ENCODE measurements at places on chromosomes 4 and X. TPM values are rescaled to one million over a fixed set of nuclear protein-coding genes. Genes with fewer than 3 reads are reported as not detected.

DNA sequence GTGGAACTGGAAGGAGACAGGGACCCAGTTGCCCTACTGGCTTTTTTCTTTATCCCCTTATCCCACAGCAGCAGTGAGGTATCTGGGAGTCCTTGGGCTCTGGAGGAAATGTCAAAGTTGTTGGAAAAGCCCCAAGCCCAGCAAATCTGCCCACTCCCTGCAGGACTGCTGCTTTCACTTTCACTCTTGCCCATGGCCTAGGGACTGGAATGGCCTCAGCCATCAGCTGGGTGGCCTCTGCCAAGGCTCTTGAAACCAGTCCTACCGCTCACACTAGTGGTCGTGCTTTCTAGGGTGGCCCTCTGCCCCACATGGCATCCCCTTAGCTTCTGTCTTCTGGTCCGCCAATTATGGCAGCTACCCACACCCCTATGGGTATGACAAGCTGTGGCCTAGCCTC, 9.7 kb upstream of the RHOXF1 start:
- peak; percentile 29 for DNase-seq

- no peak for DNase-seq
Measured at GRCh38 chr4:147813973-147814372, 82.1 kb downstream of the ARHGAP10 start.

- no peak for DNase-seq
Measured at GRCh38 chr4:183807420-183808096, 97.5 kb upstream of the STOX2 start.

DNA sequence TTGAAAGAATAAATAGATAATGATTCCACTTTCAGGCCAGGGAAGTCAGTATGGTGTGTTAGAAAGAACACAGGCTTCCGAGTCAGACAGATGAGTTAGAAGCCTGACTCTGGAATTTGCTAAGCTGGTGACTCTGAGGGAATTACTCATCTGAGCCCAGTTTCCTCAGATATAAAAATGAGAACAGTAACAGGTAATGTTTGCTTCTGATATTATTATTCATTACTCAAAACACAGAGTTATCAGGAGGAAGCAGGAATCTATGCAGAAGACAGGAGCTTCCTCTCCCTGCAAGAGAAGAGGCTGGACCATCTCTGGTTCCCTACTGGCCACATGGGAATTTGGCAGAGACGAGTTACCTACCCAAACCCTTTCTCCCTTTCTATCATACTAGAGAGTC, 163.1 kb downstream of the EVC2 start:
- no peak for DNase-seq

- no peak for DNase-seq
Measured at GRCh38 chrX:55663584-55663983, 40.4 kb downstream of the FOXR2 start.

- peak; percentile 30 for DNase-seq
Measured at GRCh38 chr4:978957-979701, 5.8 kb upstream of the DGKQ start.

DNA sequence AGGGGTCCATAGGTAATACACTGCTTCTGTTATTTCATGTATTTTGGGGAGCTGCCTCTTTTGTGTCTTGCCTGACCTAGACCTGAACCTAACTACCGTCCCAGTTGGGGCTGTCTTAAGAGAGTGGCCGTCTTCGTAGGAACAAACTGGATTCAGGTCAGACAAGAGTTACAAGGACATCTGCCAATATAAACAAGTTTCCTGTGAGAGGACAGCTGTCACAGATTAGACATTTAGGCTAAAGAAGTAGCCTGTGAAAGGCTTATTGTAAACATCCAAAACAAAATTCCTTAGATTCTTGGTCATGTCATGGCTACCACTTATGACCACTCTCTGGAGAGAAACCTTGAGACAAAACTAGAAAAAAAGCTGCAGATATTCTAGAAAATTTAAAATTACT, 797.6 kb upstream of the AADAT start:
- no peak for DNase-seq

DNA sequence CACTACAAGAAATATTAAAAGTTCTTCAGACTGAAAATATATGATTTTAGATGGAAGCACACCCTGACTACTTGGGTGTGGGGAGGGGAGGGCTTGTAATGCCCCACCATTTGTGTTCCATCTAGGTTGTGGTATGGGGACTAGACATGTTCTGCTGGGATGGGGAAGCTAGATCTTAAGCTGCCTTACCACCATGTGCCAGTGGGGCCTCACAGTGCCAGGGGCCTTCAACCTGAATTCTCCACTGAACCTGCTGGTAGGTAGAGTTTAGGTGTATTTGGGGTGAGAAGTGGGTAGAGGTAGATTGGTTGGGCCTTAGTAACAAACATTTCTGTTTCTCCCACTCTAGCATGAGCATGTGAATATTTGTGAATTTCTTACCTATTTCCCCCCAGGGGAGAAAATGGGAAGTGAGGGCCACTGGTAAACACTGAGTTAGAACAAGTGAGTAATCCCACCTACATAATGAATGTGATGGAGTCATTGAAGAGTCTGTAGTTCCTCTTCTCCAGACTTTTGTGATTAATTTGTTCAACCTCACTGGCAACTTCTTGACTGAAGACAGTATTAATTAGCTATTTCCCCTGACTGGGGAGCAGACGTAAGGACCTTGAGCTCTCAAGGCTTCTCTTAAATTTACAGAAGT, 44.0 kb downstream of the BRCC3 start:
- DNase-seq, result no peak

DNA sequence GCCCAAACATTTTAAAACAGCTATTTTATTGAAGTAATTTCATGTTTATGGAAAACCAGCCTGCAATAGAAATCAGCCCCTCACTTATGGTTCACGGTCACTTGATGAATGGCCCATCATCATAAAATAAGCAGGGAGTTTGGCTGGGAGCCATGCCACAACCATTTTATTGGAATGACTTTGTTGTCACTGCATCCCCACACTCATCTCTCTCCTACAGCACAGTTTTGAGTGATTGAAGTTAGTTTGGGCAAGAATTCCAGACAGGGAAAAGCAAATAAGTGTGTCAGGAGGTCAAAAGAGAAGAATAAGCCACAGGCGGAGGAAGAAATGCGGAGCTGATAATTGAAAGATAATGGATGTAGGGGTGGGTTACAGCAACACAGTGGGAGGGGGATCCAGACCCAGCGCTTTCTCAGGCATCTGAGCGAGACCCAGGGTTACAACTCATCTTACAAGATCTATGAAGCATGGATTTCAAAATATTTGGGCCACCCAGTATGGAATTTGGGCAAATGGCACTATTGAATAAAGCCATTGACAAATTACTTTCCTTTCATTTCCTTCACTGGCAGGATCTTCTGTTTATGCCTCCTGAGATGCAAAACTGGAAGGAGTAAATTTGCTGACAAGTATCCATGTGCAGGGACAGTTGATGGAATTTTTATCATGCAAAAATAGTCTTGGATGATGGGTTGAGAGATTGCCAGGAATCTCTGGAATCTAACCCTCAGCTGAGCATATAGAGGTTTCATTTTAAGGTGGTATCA, 100.8 kb downstream of the SHROOM3 start:
- DNase-seq, result peak; percentile 59

- no peak for DNase-seq
Measured at GRCh38 chr4:158157412-158157811, 15.4 kb downstream of the GASK1B start.

DNA sequence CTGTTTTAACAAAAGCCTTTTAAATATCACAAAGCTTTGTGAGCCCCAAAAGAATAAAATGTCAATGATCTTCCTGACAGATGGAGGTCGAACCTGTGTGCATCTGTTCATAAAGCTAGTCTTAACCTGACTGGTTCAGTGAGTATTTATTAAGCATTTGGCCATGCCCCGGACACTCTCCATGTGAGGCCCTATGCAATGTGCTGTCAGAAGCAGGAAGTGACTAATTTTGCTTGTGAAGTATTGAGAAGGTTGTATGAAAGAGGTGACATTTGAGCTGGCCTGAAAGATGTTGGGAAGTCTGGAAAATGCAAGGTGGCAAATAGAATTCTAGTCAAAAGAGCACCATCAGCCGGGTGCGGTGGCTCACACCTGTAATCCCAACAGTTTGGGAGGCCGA, 171.4 kb downstream of the MSL3 start:
- peak; percentile 2 for DNase-seq

GRCh38 chrX:9369802-9370291, 95.0 kb upstream of the TBL1X start:
- DNase-seq, result no peak

GRCh38 chr4:185761352-185762235, 50.4 kb downstream of the SORBS2 start:
- DNase-seq, result no peak

DNA sequence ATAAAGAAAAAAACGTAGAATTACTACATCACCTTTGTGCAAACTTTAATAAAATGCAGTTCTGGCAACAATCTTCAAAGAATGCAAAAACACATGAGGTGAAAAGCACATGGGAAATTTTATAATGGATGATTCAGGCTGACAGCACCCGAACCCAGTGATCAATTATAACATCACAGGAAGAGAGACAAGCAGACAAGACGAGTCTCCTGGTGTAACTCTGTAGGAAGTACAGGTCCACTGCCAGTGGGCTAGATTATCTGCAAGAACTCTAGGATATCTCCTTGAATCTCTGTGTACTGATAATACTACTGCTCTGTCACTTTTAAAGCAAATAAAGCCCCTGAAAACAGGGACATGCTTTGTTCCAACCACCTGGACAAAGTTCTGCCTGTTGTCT, 58.9 kb upstream of the NXF3 start:
- no peak for DNase-seq

DNA sequence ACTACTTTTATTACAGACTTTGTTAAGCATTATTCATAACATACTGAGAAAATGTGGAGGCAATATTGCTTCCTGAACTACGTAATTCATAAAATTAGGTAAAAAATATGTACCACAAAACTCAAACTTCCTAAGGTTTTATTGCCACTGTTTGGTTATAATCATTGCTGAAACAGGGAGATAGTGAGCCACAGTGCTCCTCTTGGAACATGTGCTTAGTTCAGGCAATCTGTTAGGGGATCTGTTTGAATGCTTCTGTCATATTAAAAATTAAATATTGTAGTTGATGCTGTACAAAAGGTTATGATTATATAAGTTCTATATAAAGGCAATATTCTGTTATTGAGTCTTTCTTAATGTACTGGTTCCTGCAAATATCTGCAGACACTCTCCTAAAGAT, 480.7 kb downstream of the GRXCR1 start:
- no peak for DNase-seq

GRCh38 chr4:100087743-100088142, 102.5 kb downstream of the DDIT4L start:
- DNase-seq, result no peak

DNA sequence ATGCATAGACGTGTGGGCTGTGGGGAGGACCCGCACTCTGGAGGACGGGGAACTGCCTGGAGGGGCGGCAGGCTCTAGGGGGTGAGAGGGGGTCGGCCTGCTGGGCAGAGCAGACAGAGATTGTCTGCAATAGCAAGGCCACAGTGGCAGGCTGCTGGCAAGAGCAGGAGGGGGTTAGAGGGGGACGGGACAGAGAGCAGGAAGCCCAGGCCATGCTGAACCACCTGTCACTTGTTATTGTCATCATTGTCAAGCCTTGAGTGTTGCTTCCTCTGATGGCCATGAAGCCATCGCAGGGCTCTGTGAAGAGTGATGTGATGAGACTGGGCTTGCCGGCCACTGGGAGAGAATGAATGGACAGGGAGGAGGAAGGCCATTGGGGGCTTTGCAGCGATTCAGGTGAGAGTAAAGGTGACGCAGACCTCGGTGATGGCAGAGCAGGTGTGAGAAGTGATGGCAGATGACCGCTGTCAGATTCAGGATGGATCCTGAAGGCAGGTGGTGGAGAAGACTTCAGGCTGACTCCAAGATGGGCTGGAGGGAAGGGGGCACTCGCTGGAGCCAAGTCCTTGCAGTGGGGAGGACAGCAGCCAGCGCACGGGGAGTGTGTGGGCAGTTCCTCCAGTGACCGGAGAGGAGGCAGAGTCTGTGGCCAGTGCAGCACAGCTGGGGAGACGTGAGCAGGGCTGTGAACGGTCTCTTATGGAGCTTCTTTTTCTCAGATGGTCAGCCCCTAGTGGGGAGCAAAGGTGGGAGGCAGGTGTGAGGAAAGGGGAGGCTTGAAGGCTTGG, 43.6 kb downstream of the HTT-AS start:
- no peak for DNase-seq

GRCh38 chrX:13938051-13938828, 91.5 kb downstream of the GEMIN8 start:
- DNase-seq, result peak; percentile 5

DNA sequence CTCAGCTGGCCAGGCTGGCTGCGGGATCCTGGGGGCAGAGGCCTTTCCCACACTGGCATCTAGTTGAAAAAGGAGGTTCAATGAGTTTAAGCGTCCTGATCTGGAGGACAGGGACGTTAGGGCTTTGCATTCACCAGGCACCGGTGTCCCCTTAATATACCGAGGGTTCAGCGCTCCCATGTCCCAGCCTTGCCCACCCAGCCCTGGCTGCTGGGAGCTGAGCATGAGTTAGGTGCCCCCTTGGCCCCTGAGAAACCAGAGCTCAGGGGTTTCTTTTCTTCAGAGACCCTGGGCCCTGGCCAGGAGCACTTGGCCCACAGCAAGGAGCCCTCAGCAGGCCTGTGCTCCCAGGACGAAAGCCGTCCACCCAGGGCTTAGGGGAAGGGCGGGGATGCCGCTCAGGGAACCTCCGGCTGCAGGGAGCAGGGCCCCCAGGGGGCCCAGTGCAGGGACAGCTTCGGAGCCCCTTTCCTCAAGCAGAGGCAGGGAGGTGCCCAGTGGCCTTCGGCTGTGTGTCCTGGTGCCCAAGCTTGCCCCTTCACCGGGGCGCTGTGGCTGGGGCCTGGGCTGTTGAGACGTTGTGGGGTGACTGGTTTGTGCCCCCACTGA, 20.9 kb upstream of the DUSP9 start:
- no peak for DNase-seq

GRCh38 chrX:76862509-76862908, 435.0 kb downstream of the MAGEE1 start:
- DNase-seq, result no peak

- DNase-seq, result no peak
Measured at GRCh38 chr4:107823870-107824349, 822 bp upstream of the SGMS2 start.

- DNase-seq, result no peak
Measured at GRCh38 chr4:110172972-110173371, 25.4 kb downstream of the ELOVL6 start.

GRCh38 chr4:110152386-110152785, 46.0 kb downstream of the ELOVL6 start:
- no peak for DNase-seq

MAGEA8 gene
- total RNA-seq, result not detected

RBM47 gene
- total RNA-seq, result 3.7 TPM

ITIH6 gene
- total RNA-seq, result not detected

CEP135 gene
- total RNA-seq, result 5.4 TPM

CPE gene
- 10.2 TPM for total RNA-seq

CXorf58 gene
- total RNA-seq, result not detected

TMPRSS11A gene
- total RNA-seq, result not detected

GPR82 gene
- total RNA-seq, result not detected

NEK1 gene
- 4.7 TPM for total RNA-seq

Data from Daoy (cell line).